ENCODE measurements at places on chromosomes 11 and 22.

DNA sequence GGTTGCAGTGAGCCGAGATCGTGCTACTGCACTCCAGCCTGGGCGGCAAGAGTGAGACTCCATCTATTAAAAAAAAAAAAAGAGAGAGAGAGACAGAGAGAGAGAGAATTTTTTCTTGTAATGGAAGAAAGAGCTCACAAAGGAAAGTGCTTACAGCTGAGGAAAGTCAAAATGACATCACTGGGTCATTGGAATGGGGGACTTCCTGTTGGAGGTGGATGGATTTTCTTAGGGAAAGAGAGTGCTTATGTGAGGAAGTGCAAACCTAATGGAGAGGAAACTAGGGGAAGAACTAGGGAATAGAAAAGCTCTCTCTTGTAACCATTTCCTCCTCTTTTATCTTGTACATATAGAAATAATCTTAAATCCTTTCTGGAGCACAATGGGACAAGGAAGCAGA, 6.3 kb upstream of the PIWIL4 start:
- DNase-seq, result no peak

DNA sequence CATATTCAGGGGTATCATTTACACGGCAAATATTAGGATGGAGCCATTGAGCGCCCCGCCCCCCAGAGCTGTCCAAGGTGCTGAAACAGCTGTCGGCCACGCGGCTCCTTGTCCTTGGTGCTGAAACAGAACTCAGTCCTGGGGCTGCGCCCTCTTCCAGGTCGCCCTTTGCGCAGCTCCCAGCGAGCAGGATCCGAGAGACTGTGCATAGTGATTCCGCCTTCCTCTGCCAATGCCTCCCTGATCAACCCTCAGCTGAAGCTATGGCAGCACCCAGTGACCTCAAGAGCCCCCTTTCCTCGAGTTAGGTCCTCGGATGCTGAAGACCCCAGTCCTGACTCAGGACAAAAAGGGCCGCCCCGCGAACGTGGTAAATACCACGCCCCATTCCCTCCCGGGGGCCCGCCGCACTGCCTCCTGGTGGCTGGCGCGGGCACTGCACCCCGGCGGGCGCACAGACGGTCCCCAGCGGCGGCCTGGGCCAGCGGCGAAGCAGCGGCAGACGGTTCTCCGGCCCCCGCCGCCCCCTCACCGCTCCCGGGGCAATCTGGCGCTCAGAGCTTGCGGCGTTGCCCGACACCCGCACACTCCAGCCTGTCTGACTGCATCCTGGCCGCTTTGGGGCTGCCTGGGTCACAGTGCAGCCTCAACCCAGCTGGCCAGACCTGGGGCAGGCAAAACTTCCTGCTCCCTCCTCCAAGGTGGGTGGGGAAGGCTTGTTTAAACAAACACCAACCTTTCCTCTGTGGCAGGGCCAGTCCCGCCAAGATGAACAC, 13.4 kb downstream of the SYT7 start:
- no peak for DNase-seq

- DNase-seq, result no peak
Measured at GRCh38 chr22:17303840-17304779, 65.2 kb upstream of the CECR2 start.

DNA sequence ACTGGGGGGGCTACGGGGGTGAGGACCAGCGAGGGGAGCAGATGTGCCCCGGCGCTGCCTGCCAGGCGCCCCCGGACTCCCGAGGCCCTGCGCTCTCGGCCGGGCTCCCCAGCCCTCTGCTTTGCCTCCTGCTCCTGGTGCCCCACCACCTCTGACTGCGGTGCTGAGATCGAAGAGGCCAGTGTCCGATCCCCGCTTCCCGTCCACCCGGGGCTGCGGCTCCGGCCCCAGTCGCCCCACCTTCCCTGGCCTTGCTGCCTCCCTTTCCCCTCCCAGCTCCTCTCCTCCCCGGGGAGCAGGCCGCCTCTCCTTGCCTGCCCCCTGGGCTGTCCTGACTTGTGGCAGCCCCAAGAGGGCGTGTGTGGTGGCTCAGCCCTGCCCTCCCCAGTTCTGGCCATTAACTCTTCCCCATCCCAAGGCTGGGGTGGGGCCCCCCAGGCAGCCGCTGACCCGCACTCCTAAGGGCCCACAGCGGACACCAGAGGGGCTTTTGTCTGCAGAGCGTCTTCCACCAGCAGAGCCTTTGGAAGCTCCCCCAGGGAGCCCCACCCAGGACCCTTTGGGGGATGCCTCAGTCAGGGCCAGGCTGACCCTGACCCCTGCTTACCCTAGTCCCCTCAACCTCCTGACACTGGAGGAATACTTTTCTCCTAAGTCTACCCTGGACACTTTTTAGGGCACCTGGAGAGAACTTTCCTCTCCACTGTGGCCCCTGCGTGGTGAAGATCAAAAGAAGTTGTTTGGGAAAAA, 16.6 kb downstream of the RTN4RL2 start:
- DNase-seq, result no peak

- no peak for DNase-seq
Measured at GRCh38 chr22:49937758-49938564, 19.5 kb downstream of the CRELD2 start.

- no peak for DNase-seq
Measured at GRCh38 chr22:44155115-44155514, 25.6 kb upstream of the PARVG start.

DNA sequence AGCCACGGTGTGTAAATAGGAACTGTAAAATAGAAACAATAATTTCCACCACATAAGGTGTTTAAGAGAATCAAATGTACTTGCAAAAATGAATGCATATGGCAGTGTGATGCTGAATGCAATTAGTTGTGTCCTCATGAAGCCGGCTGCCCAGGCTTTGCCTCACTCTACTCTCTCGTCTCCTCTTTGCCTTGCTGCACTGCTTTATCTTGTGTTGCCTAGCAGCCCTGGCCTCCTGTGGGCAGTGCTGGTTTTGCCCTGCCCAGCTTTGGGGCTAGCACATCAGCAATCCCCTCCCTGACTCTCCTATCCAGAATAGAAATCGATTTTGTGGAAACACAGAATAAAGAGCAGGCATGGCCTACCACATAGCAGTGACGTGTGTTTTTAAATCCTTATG, 30.0 kb downstream of the LRRC32 start:
- no peak for DNase-seq

DNA sequence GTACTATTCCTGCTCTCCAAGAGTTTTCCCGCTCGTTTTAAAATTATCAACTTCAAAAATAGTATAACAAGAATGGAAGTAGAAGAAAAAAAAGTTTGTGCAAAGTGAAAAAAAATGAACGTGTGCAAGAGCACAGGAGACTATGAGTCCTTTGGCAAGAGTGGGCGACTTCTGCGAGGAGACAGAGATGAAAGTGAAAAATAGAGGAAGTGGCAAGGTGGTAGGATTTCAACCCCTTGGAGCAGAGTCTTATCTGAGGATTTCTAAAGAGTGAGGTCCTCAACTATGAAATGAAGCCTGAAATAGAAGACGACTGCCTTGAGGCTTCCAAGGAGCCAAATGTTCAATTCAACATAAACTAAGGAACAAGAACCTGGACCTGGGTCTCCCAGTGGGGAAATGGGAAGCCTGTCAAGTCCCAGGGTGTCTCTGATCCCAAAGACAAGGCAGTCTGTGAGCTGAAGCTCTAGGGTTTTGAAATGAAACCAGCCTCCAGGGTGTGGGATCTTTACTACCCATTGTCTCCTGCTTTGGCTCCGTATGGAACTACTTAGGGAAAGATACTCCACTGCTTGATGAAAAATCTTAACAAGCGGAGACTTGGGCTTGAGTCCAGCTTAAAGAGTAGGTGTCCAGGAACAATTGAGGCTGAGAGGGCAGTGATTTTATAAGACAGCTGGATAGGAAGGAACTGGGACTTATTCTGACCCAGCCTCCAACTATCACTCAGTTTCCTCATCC, 4.8 kb downstream of the P4HA3 start:
- DNase-seq, result no peak

DNA sequence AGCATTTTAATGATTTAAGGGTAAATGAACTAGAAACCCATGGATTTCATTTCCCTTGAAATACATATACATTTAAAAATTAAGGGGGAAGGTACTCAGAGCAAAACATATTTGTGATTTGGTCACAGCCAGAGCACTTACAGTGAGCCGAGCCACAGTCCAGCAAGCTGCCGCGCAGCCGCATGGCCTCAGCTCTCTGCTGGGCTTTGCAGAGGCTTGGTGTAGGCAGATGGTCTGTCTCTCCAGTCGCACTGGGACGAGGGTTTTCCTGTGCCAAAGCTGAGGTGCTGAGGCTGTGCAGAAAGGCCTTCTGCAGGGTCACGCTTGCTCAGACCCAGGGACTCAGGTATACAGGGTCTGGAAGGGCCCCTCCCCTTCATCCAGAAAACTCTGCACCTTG, 367.3 kb downstream of the OPCML start:
- DNase-seq, result no peak

GRCh38 chr11:62438641-62439040, 19.8 kb downstream of the SCGB1A1 start:
- DNase-seq, result no peak

GRCh38 chr22:44160421-44160820, 20.3 kb upstream of the PARVG start:
- DNase-seq, result no peak

GRCh38 chr11:39772525-39773137, 1686.8 kb downstream of the LRRC4C start:
- no peak for DNase-seq

DNA sequence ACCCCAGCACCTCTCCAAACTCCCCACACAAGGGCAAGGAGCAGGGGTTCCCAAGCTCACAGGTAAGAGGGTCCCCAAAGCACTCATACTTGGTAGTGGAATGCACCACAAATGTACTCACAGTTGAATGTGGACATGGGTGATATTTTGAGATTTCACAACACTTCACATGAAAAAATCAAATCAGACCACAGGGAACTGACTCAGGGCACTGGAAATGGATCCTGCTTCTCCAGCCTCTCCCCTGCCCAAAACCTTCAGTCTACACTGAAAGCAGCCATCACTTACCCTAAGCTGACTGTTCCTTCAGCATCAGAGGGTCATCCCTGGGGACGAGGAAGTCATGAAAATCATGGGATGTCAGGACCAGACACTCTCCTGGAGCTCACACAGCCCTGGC, 40.2 kb downstream of the SCGB1A1 start:
- DNase-seq, result no peak

DNA sequence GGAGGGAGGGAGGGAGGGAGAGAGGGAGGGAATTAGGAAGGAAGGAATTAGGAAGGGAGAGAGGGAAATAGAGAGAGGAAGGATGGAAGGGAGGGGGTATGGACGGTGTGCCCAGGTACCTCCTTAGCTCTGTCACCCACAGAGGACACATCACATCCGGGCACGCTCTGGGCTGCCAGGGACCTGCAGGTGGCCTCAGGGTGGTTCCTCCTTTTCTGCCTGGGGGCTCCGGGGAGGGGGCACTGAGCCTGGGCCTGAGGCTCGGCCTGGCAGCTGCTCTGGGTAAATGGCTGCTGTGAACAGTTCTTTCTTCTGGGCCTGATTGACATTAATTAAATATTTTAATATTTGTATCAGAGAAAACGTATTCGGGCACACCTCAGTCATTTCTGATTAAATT, 733.5 kb downstream of the BRD1 start:
- no peak for DNase-seq

DNA sequence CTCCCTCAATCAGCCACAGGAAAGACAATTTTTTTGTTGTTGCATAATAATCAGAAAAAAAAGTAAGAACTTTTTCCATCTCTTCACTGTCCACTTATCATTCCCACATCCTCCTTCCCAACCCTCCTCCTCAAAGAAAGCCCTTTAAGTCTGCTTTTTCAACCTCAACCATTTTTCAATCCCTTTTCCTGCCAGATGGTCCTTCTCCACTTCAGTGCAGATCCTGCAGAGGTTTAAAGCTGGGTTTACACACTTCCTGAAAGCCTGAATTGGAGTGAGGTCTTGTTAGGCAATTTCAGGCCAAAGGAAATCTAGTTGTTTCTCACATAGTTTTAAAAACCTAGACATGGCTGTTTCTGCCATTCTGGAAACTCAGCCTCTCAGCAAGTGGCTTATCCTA, 78.3 kb downstream of the RPL27A start:
- DNase-seq, result no peak

DNA sequence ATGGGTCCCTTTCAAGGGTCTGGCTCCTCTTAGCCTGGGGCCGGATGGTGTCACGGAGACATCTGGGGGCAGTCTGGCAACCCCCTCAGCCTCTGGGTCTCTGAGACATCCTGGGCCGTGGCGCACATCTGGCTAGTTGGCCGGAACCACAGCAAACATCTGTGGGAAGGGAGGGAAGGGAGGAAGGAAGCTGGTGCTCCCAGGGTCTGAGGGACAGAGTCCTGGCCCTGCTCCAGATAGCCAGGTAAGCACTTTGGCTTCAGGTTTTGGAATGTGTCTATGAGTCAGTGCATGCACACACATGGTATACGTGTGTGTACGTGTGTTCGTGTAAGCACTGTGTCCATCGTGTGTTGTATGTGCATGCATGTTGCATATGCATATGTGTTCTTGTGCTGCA, 225.1 kb downstream of the MN1 start:
- no peak for DNase-seq

GRCh38 chr11:2700415-2701211, 819 bp upstream of the KCNQ1OT1 start:
- DNase-seq, result no peak

- no peak for DNase-seq
Measured at GRCh38 chr11:59151761-59152160, 9.1 kb downstream of the FAM111A start.

- DNase-seq, result no peak
Measured at GRCh38 chr22:43743131-43743530, 69.0 kb downstream of the EFCAB6 start.

DNA sequence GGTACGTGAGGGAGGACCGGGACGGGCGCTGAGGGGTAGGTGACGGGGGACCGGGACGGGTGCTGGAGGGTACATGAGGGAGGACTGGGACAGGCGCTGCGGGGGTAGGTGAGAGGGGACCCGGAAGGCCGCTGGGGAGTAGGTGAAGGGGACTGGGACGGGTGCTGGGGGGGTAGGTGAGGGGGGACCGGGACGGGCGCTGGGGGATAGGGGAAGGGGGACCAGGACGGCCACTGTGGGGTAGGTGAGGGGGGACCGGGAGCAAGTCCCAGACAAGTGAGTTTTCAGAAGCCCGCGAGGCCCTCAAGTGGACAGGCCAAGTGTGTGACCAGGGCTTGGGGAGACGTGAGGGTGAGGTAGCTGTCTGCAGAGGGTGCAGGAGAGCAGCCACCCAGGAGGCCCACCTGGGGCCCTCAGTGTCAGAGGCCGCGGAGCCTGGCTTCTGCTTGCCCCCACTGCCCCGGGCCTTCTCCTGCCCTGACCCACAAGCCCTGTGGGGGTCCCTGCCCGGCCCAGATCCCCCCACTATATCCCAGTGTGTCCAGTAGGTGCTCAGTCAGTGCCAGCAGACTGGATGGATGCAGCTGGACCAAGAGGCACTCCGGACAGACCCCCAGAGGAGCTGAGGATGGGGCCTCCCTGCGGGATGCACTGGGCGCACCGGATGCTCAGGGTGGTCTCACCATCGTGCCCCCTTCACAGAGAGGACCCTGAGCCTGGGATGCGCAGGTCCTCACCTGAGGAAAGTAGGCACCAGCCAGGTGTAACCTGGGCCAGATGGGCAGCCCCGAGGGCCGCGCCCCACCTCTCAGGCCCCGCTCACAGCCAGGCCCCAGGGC, 44.2 kb upstream of the TH start:
- no peak for DNase-seq

- no peak for DNase-seq
Measured at GRCh38 chr11:19978668-19979518, 181.4 kb downstream of the DBX1 start.
